ENCODE measurements at places on chromosomes 1 and 21.

- peak; percentile 80 for DNase-seq
Observed at GRCh38 chr1:26145041-26145959, 13.6 kb upstream of the FAM110D start.

- no peak for DNase-seq
Observed at GRCh38 chr1:1432951-1433803, 2.3 kb upstream of the VWA1 start.

DNA sequence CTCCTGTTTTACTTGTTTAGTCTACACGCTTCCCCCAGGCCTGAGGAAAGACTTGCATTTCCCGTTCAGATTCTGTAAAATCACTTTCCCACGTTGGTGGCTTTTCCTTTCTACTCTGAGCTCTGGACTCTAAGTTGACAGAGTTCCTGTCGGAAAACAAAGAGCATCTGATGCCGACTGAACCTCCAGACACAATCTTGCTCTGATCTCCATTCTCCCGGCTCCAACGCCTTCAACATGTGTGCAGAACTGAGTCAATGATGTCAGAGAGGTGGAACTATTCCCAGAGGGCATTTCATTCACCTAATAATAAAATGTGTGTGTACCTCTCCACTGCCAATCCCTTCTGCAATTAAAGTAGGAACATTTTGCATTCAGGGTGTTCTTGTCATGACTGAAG, 147.7 kb downstream of the MIS18A start:
- DNase-seq, result no peak

- no peak for DNase-seq
Observed at GRCh38 chr1:222749927-222750326, 12.9 kb downstream of the FAM177B start.

DNA sequence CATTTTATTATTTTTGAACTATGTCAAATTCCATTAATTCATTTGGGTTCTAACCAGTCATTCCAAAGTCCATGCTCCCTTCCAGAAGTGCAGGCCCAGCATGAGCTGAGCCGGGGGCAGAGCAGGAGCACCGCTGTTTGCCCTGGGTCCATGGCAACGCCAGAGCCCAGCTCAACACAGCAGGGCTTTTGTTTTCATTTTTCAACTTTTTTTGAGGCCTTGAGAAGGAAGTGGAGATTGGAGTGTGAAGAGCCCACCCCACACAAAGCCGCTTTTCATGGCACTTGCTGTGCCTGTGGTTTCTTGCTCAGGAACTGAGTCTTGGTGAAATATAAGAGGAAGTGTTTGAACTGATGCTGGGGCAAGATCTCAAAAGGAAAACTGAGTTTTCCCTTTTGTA, 13.2 kb upstream of the PRMT2 start:
- DNase-seq, result no peak

- DNase-seq, result no peak
Observed at GRCh38 chr1:173447224-173447623, 29.9 kb upstream of the PRDX6 start.

GRCh38 chr1:40717955-40718354, 26.5 kb downstream of the NFYC start:
- no peak for DNase-seq

GRCh38 chr1:111921948-111922347, 67.5 kb downstream of the KCND3 start:
- no peak for DNase-seq

- DNase-seq, result no peak
Observed at GRCh38 chr1:44068442-44068921, 37.2 kb upstream of the SLC6A9 start.

- DNase-seq, result no peak
Observed at GRCh38 chr1:7401814-7402547, 369.1 kb upstream of the VAMP3 start.

DNA sequence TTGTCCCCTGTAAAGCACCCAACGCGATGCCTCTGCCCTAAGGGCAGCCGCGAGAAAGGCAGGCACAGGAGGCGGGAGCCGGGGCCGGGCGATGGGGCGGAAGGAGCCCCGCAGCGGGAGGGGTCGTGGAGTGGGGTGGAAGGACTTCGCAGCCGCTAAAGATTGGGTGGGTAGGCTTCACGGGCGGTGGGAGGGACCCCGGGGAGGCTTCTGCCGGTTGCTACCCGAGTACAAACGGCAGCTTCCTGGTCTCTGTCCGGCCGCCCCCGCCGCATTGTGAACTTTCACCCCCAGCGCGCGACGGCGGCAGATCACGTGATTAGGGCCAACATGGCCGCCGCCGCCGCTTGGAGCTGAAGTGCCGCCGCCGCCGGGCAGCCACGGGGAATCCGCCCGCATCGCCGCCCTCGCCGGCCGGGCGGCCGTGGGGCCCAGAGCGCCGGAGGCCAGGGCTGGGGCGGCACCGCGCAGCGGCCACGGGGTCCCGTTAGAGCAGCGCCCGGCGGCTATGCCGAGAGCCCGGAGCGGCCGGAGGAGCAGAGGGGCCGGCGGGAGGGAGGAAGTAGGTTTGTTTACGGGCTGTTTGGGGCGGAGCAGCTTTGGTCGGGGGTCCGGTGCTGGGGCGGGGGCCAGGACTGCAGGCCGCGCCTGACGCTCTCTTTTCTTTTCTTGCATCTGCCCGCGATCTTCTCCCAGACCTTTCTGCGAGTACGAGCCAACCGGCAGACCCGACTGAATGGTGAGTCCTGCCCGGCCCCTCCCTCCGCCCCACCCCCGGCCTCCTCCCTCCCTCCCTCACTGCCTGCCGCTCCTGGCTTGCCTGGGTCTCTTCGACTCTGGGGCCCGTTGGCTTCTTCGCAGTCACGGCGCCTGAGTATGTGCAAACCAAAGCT, 42.4 kb downstream of the TMEM53 start:
- DNase-seq, result peak; percentile 76

DNA sequence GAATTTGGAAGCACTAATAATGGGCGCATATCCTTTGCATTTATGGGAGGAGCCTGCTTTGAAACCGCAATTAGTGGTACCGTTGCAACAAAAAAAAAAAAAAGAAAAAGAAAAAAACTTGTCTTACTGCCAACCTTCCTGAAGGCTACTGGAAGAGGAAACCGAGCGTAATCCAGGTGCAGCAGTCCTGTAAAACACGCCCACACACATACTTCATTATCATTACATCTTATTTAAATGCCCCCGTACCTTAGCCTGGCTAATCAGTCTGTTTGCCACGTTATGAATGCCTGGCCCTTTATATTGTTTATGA, 686 bp upstream of the ZNF281 start:
- DNase-seq, result peak; percentile 78

DNA sequence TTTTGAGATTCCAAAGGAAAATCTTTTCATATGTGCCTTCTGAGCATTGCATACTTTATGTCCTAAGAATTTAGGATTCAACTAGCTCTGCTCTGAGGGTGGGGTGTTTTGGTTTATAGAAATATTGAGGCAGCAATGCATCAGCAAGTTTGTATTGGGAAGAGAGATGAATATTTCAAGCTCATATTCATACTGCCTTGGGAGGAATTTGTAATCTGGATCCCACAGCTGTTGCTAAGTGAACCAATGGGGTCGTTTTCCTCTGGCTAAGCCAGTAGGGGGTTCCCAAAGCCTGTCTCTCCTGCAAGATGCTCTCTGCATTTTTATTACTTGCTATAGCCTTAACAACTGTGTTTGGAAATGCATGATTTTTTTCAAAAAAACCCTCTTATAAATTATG, 130.6 kb downstream of the SNX7 start:
- no peak for DNase-seq

Measured in DMS79 (cell line).